ENCODE measurements at places on chromosomes 6 and 20.

DNA sequence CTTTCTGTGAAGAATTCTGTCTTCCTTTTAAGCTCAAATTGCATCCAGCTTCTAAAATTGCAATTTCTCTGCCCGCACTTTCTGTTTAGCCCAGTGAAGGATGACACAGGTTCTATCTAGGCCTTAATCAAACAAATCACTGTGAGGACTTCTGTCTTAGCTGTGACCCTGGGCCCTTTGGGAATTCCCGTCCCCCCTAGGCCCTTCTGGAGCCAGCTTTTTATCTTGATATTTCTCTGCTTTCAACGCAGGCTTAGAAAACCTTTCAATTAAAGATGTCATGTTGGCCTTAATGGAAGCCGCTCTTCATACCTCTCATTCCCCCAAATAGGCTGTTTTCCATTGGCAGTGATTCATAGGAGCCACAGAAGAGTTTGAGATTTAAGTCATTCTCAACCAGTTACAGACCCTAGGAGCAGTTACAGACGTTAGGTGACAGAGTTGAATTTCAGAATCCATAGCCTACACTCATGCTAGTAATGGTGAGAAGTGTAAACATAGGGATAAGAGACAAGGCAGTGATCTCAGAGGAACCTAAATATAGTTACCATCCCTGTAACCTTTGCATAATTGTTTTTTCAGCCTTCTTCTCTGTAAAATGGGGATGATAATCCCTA is 74.8 kb upstream of the FLRT3 start:
- no peak for DNase-seq

DNA sequence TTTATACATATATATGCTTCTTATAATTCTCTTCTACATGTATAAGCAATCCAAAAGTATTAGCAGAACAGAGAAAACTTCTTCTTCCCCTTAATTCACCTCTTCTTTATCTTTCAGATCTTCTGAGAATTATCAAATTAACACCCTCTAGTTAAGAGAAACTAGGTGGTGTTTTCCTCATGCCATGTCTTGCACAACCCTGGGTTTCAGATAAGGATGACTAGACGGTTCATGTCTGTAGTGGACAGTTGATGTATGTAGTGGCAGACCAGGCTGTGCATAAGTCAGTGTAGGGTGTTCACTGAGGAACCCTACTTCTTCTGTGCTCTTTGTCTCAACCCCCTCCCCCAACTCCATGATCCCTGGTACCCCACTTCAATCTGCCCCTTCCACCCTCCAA is 187.3 kb downstream of the SAMD5 start:
- no peak for DNase-seq

GRCh38 chr20:10651227-10651990 is 22.4 kb downstream of the JAG1 start:
- DNase-seq: no peak

- DNase-seq: no peak
These were observed 198.4 kb downstream of the ISM1 start for GRCh38 chr20:13419477-13419876.

- DNase-seq: no peak
These were observed 14.9 kb upstream of the UBE2V1 start for GRCh38 chr20:50127587-50128519.

DNA sequence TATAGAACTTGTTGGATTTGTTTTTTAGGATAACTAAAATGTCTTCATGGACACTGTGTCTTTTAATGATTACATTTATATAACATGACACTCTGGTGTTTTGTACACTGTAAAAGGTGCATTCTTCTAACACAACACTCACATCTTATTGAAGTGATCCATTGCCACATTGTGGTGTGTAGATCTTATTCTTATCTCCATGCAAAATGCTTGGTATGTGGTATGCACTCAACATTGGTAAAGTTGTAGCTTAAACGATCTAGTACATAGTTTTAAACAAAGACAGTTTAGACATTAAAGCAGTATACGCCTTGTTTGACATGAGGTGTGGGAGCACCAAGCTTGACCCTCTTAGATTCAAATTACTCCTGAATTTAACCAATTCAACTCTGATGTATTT is 84.7 kb downstream of the SASH1 start:
- DNase-seq: no peak

- DNase-seq: peak; percentile 82
These were observed 95.1 kb upstream of the OLIG3 start for GRCh38 chr6:137589067-137589848.

DNA sequence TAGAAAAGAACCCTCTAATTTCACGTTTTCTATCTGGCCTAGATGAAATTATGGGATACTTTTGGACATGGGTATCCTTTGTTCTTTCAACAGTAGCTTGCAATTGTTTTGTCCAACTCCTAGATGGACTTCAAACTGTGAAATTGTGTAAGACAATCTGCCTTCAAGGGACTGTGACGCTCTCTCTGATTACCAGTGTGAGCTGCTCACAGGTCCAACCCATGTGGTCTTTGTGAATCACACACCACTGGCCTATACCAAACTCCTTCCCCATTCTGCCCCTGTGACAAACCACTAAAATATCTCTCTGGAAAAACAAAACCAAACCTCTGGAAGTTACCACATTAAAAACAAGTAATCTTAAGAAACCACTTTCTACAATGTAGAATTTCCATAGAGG is 59.5 kb downstream of the NINL start:
- peak; percentile 51 for DNase-seq

DNA sequence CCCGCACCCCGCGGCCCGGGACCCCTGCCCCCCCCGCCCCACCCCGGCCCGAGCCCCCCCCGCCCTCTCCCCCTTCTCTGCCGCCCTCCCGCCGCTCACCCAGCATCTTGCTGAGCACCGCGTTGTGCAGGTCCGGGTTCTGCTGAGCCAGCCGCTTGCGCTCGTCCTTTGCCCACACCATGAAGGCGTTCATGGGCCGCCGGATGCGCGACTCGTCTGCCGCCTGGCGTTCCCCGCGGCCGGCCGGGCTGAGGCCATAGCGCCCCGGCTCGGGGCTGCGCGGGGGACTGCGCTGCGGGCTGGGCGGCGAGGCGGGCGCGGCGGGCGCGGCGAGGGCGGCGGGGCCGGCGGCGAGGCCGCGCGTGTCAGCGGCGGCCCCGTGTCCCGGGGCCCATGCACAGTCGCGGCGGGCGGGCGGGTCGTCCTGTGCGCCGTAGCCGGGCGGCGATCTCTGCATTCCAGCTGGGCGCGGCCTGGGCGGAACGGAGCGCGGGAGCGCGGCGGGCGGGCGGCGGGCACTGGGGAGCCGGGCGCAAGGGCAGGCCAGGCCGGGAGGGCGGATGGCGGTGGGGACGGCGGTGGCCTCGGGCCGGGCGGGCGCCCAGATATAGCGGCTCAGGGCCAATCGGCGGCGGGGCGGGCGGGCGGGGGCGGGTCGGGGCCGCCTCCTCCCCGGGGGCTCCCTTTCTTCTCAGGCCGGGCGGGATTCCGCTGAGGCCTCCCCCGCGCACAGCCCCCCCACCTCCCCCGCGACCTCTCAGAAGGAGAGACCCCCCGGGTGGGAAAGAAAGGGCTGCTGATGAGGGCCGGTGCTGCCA is at the start of gene SOX18:
Gene SOX18 (minus strand): TSS at position 580 of the 818 bp plus-strand sequence. CDS start 123 bp downstream, at position 457.
- DNase-seq: no peak

DNA sequence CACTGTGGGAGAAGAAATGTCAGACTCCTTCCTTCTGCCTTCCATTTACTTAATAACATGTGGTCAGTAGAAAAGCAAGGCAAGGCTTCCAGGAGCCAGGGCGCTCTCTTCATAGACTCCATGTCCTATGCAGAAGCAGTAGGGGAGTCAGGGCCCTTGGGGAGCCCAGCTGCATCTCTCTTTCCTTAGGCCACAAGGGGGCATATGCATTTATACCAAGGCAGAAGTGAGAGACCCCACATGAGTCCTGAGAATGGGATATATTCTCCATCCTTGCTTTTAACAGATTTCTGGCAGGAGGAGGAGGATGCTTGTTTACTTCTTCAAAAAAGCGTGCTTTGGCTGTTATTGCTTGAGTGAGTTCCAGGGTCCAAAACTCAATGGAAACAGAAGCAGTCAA is 198.5 kb downstream of the HIVEP2 start:
- DNase-seq: peak; percentile 39

DNA sequence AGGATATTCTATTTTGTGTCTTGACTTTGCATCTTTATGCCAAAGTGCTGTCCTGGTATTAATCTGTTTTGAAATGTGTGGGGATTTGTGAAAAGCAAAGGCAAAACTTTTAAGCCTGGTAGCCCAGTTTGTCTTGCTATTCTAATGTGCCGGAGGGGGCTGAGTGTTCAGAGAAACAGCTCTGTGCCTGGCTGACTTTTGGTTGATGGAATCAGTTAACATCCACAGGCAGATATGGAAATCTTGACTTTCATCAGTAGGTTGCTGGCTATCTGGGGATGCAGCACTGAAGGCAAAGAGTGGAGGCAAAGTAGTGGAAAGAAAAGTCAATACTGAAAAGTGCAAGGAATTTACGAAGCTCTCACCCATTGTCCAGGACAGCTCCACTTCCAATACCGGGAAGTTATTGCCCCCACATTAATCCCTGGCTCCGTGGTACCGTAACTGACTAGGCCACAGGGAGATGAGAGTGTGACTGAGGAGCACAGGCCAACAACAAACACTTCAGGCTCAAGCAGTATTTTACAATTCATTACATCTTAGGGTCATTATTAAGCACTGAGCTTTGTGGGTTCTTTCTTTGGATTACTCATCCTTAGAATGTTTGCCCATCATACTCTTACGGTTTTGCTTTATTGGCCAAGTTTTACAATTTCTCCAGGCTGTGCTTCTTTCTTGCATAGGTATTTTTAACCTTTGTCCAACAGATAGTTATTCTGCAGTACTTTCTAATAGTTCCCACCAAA is 164.6 kb downstream of the MTFR2 start:
- DNase-seq: no peak

- no peak for DNase-seq
These were observed 6.4 kb upstream of the MPC1 start for GRCh38 chr6:166389119-166389518.

- DNase-seq: no peak
These were observed 28.8 kb downstream of the PDE7B start for GRCh38 chr6:135880066-135880972.

DNA sequence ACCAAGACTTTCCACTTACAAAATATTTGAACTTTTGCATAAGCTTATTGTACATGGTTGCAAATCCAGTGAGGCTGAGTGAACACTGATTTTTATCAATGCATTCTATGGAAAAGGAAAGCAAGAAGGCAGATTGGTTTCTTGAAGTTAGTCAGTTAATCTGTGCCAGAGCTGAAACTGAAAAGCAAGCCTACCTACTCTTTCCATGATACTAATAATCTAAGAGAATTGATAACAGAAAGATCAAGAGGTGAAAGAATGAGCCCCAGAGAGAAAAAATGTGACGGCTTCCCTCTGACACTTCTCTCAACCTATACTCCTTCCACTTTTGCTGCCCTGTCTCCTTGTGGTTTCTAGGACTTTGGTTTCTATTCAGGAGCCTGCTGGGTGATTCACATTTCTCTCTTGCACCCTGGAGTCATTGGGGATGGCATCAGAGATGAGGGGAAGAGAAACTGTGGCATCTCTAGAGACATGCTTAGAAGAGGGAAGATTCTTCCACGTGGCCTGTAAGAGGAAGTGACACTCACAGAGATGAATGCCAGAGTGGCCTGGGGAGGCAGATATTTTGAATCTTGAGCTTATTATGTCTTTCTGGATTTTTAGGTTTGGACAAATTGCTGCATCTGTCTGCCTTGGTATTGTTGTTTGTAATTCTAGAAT is 158.6 kb upstream of the RIMS1 start:
- no peak for DNase-seq

DNA sequence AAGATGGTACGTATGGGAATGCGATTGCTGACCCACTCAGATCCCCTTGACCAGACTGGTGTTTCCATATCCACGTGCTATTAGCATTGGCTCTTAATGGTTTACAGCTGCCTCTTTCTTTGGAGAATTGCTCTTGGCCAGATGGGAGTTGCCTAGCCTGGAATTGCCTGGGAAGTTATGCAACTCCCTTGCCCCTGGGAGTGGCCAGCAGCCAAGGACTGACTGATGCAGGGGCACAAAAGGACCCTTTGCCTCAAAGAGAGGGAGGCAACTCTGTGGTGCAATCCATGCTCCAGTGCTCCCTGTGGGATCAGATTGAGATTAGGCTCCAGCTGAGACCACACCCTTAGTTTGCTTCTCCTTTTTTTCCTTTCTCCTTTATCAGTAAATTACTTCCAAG is 203.5 kb upstream of the JAG1 start:
- DNase-seq: no peak

DNA sequence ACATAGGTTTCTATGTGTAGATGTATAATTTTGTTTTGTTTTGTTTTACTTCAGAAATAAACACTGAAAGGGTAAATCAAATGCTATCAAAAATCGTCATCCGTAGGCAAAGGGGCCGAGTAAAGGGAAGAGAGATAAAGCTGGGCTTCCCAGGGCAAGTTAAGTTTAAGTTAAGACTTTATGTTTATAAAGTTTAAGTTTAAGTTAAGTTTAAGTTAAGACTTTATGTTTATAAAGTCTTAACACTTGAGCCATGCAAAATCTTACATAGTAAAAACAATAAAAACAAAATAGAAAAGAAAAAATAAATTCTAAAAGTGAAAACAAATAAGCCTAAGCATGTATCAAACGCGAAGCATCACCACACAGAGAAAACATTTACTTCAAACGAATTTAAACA is 216.1 kb upstream of the SYNDIG1 start:
- DNase-seq: no peak

- DNase-seq: no peak
These were observed 184.3 kb downstream of the TBXT start for GRCh38 chr6:165983112-165984072.

DNA sequence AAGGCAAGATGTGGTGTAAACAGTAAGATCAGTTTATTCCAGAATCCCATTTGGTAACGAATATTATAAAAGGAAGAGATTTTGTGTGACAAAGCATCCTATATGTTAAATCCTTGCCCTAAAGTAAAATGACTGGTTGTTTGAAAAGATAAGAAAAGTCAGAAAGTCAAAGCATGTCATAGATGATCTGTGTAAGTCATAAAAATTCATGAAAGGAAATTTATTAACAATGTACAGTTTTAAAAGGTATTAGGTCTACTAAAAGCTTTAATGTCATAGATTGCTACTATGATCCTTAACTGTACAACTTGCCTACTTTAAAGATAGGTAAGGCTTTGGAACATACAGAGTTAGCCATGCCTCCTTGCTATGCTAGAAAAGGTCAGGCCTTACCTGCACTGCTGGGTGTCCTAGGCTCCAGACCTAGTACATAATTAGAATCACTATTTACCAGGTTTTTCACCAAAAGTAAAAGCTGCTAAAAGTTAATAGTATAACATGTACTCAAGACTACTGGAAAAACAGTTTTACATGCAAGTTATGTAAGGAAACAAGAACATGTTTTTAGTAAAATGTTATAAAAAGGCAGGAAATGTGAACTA is 1090.1 kb upstream of the ADGRB3 start:
- peak; percentile 25 for DNase-seq

- no peak for DNase-seq
These were observed 123.5 kb downstream of the MAN1A1 start for GRCh38 chr6:119226089-119226488.

GRCh38 chr20:11302436-11302835 is 615.3 kb upstream of the BTBD3 start:
- DNase-seq: no peak

GRCh38 chr6:43269273-43270007 is 26.2 kb downstream of the TTBK1 start:
- DNase-seq: no peak

Data from RKO (cell line).